Activated gamma-delta T cell treated with anti-CD3 and anti-CD28 coated beads, Interleukin-2, amount 50 U/mL, for 16 hours (primary cell): ENCODE measurements at places on chromosomes 2 and 18.

DNA sequence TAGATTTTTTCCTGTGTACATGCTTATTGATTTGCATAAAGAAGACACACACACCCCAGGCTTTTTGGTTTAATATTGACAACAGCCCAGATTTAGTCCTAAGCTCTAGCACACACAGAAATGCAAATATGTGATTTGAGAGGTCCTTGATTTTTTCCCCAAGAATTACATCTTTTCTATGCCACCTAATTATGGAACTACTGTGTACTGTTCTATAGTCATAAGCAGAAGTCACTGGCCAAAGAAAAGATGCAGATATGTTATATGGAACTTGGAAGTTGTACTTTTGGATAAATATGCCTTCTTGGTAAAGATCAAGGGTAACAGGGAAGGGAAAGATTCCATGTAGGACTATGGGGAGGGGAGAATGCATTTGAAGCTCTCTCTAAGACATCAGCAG lies 105.6 kb downstream of the SETBP1 start:
- no peak for DNase-seq

- no peak for DNase-seq
These were observed 21.1 kb downstream of the ILKAP start for GRCh38 chr2:238182362-238182761.

- no peak for DNase-seq
These were observed 29.6 kb upstream of the ITGAV start for GRCh38 chr2:186560254-186560653.

DNA sequence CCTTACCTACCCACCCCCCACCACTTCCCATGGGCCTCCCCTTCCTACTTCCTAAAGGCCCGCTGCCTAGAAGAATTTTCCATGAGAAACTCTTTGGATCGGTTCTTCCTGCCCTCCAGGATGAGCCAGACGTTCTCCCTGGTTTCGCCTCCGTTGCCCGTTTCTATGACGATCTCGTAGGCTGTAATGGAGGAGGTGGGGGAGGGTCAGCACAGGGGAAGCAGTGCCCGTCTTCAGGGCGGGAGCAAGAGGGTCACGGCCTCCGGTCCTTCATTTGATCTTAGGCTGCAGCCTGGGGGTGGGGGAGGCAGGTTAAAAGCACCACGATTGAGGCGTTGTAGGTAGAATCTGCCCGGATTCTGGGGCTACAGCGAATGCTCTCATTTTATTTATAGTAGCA lies 172.0 kb downstream of the LOXHD1 start:
- no peak for DNase-seq

DNA sequence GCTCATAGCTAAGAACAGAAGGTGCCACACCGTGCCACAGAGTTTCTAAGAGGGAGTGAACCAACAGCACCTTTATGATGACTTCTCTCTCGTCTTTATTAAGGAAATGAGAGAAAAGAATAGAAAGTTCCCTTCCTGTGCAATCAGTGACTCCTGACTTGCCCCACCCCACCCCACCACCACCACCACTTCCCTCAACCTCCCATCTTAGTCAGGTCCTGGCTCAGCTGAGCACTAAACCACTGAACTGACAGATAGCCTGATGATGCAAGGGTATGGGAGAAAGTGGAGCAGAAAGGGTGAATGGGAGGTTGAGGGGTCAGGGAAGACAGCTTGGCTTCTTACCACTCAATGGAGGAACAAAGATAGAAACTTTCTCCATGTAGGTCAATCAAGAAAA lies 75.2 kb upstream of the RMDN2 start:
- no peak for DNase-seq

- no peak for DNase-seq
These were observed 34.8 kb downstream of the GAREM1 start for GRCh38 chr18:32435631-32436500.

DNA sequence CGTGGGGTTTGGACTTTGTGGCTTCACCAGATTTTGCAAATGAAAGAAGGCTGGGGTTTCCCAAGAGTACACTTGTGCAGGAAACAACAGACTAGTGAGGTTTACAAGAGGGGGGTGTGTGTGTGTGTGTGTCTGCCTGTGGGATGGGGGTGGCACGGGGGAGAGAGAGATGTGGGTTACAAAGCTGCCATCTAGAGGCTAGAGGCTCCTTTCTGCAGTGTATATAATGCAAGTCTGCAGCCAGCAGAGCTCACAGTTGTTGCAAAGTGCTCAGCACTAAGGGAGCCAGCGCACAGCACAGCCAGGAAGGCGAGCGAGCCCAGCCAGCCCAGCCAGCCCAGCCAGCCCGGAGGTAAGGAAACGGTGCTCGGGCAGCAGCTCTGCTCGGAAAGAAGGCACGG lies at the start of gene ACKR3:
TSS of gene ACKR3 (plus strand) at position 253 of the 401 bp plus-strand sequence. CDS start 10,641 bp downstream, outside the sequence.
- DNase-seq: peak; percentile 68

DNA sequence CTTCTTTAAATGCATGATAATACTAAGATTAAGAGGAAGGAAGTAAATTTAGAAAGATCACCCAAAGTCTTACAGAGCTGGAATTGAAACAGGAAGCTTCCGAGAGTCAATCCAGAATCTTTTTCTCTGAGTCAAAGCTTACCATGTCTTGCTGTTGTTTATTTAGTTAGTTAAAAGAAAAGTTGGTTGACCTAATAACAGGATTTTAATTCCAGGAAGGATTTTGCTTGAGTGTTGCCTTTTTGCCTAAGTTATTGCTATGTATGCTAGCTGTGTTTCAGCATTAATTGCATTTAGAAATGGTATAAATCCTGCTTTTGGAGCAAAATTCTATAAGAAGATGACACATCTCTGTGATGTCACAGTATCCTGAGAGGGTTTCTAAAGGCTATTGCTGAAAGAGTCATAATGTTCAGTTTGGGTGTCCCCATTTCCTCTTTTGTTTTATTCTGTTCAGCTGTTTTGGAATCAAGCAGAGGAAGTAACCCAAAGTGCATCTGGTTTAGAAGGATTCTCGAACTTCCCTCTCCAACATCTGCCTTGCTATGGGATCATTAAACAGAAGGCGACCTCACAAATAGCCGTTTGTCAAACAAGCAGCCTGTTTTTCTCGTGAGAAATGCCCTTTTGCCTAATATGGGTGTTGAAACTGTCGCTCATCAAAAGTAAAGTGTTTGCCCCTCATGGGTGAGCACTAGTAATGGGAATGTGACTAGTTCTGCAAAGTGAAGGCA lies 271.5 kb upstream of the MMADHC start:
- no peak for DNase-seq

DNA sequence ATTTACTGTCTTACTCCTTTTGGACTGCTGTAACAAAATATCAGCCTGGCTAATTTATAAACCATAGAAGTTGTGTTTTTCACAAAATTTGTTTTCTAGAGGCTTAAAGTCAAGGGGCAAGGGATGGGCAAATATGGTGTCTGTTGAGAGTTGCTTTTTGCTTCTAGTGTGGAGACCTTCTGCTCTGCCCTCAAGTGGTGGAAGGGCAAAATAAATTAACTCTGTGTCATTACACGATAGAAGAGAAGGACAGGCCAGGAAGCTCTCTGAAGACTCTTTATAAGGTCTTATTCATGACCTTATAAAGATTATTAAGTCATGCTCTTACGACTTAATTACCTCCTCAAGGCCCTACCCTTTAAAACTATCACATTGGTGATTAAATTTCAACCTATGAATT lies 181.2 kb upstream of the LRATD1 start:
- DNase-seq: no peak

GRCh38 chr2:226652369-226652768 lies 147.3 kb downstream of the IRS1 start:
- DNase-seq: no peak

DNA sequence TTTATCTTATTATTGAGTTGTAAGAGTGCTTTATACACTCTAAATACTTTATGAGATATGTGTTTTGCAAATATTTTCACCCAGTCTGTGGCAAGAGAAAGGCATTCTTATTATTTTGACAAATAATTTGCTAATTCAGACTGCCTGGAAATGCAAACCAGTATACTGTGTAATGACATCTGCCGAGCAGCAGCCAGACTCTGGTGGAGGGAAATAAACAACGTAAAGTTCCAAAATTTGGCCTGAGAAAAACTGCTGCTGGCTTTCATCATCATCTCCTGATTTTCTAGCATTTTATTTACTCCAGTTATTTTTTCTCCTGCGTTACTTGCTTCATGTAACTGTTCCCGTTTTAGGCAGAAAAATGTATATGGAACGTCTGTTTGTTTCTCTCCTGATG lies 161.6 kb downstream of the RNF152 start:
- no peak for DNase-seq

DNA sequence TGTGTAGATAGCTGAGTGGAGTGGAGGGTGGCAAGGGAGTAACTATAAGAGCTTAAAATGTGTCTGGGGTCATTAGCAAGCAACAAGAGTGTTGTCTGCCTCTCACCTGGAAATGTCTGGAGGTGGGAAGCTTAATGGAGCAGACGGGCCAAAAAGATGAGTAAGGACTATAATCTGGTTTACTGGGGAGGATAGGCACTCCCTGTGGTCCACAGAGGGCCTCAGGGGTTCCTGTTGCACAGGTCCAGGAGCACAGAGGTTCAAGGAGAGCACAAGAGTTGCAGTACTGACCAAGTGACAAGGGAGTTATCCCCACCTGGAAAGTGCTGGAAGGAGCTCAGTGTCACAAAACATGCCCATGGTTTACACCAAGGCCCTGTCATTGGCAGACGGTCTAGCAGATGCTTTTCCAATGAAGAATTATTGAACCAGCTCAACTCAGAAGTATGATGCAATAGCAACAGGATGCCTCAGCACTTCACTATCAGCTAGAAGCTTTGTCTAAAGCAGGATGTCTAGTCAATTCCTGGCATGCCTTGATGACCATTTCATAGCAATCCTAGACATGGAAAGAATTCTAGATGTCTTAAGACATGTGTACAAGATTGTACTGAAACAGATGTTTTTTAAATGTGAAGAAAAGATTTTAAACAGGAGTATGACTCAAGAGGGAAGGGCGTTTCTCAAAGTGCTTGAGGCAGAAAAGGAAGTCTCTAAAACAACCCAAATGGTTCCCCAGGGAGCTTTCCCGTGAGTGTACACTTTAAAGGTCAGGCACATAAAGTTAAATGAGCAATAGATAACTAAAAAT lies 62.9 kb upstream of the SERPINE2 start:
- DNase-seq: no peak

DNA sequence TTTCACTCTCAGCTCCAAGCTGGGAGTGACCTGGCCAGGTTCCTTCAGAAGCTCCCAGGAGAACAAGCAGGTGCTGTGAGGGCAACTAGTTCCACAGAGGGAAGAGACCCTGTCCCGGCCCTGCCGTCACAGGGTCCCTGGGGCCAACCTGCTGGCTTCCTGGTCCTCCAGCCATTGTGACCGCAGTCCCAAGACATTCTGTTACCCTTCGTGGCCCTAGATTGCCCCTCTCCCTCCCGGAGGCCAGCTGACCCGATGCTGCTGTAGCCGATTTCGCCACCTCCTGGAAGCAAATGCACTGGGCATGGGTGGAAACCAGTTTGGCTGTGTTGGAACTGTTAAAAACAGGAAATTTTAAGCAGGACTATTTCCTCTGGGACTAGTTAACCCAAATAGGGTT lies 55.4 kb downstream of the EPAS1 start:
- DNase-seq: no peak

DNA sequence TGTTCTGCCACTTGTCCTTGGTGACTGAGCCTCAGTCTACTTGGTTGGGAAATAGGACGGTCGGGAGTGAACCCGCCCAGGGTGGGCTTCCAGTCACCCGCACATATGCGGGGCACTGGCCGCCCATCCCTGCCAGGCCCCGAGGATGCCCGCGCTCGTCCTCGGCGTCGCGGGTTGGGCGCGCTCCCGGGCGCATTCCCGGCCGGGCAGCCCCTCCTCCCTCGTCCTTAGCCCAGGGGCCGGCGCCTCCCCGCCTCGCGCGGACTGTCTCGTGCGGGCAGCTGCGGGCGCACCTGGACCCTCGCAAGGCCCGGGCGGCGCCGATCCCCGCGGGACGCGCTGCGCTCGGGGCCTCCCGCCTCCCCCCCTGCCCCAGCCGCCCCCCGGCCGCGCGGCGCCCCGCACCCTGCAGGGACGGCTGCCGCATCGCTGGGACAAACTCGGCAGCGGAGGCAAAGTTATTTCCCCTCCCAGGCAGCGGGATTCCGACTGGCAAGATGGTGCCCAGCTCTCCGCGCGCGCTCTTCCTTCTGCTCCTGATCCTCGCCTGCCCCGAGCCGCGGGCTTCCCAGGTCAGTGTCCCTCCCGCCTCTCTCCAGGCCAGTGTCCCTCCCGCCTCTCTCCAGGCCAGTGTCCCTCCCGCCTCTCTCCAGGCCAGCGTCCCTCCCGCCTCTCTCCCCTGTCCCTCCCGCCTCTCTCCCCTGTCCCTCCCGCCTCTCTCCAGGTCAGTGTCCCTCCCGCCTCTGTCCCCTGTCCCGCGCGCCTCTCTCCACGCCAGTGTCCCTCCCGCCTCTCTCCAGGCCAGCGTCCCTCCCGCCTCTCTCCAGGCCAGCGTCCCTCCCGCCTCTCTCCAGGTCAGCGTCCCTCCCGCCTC lies at the start of gene FBLN7:
TSS of gene FBLN7 (plus strand) at position 227 of the 874 bp plus-strand sequence. CDS start at position 498, 271 bp downstream.
- no peak for DNase-seq

DNA sequence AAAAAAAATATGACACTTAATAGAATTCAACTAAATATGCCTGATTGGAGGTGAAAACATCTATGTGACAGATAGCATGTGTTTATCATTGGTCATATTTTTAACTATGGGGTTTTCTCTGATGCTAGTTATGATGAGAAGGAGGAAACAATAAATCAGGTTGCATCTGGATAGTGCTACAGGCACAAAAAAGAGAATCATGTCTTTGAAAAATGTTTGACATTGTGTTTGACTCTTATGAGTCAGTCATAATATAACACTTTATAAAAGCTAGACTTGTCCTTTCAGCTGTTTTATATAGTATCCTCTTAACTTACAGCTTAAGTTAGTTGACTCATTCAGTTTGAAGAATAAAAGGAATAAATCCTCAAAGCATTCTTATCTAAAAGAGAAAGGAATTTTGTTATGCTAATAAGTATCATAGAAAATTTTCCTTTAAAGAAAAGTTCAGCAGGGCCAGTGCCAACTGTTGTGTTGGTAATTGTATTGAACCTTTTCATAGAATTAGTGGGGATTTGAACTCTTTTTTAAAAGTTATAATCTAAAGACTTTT lies 78.4 kb upstream of the UBXN4 start:
- no peak for DNase-seq

GRCh38 chr2:196286821-196287220 lies 115.4 kb upstream of the STK17B start:
- DNase-seq: no peak

DNA sequence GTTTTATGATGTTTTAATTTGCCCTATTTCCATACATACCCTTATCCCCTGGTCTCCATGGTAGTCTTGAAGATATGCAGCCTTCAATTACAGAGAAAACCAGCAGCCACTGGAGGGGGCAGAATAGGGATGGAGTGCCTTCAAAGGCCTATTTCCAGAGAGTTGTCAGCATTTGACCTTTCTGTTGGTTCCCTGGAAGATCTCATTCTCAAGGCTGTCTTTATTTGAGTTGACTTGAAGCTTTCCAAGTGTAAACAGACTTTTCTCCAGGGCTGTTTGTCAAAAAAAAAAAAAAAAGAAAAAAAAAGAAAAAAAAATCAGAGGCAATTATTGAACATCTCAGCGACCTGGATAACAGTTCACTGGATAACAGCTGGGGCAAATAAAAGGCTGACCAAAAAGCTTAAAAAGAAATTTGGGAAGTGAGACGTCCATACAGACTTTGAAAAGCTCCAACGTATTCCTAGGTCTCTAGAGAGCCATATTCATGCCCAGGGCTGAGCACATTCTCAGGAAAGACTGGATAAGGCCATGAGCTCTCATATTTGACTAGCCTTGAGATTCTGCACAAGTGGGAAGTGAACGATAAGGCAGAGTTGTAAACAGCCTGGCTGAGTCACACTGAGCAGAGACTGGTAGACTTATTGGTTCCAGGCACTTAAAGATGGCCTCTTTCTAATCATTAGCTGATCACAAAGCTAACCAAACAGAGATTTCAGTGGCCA lies 126.6 kb downstream of the VAPA start:
- DNase-seq: no peak

GRCh38 chr2:183063083-183063482 lies 15.5 kb upstream of the DUSP19 start:
- no peak for DNase-seq
